ENCODE measurements at places on chromosomes 3 and 15. TPM values are rescaled to one million over a fixed set of nuclear protein-coding genes. Genes with fewer than 3 reads are reported as not detected.

DNA sequence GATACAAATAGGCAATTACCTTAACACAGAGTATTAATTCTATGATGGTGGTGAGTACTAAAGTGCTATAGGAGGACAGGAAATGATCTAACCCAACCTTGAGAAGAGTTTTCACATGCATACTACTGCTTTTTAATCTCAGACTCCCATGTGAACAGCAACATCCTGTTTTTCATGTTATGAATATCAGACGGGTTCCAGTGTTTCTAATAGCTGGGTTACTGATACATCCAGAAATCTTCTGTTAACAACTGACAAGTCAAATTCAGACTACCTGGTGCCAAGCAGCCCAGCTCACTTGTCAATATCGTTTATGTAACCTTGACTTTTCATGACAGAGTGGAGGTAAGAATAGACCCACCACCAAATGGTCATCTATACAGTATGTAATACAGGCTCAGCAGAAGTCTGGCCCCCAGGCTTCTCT lies 220.2 kb upstream of the COL8A1 start:
- no peak for DNase-seq

DNA sequence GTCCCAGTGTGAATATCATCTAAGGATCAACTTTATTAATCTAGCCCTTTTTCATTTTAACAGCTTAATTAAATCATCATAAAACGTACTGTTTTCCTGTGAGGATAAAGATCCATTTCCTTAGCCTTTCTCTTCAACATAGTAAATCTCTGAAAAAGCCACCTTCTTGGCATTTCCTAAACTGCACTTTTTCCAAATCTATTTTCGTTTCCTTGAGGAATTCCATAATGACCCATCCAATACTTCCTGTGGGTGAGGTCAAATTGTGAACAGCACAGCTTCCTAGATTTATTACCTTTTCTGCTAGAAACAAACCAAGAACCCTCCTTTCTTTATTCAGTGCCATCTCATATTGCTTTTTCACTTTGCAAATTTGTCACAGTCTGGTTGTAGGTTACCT lies 129.4 kb upstream of the CNTN4 start:
- DNase-seq, result no peak

- peak; percentile 69 for DNase-seq
Observed at GRCh38 chr3:142929109-142929508, 34.4 kb downstream of the PAQR9 start.

DNA sequence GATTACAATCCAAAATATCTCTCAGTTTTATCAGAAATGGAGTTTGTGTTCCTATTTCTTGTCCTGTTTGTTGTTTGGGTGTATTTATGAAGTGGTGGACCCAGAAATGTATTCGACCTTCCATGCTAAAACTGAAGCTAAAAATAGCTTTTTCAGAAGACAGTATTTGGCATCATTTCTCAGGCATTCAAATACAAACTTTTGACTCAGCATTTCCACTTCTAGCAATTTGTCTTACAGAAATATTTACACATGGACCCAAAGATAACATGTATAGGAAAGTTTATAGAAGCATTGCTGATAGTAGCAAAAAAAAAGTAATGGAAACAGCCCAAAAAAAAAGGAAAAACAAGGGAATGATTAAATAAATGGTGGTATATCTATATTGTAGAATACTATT lies 156.3 kb downstream of the HCN4 start:
- no peak for DNase-seq

DNA sequence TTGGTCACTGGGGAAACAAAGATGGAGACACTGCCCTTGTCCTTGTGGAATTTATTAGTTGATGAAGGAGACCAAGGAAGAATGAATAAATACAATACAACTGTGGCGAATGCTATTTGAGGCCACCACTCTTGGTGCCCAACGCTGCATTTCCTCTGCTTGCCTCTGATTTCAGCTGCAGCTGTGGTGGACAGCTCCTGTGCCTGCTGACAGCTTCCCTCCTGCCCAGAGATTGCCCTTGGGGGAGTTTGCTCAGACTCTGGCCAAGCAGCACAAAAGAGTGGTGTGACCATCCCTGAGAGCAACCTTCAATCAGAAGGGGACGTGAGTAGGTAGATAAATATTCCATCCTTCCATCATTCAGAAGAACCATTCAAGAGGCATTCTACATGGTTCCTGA lies 64.6 kb upstream of the FHIT start:
- peak; percentile 2 for DNase-seq

DNA sequence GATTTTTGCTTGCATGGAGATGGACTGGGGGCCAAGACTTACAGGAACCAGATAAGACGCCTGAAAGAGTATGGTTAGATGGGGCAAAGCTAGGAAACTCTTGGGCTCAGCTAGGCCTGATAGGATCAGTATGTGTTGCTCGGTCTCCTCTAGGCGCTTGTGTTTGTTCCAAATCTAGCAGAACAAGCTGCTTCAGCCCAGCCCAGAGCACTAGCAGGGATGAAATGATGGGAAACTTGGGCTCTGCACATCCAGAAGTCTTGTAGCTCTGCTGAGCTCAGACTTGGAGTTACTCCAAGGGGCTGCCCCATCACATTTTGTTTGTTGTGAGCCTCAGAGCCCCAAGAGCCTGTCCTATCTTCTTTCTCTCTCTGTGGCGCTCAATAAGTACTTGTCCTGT lies 34.7 kb downstream of the FOXL2 start:
- DNase-seq, result no peak

DNA sequence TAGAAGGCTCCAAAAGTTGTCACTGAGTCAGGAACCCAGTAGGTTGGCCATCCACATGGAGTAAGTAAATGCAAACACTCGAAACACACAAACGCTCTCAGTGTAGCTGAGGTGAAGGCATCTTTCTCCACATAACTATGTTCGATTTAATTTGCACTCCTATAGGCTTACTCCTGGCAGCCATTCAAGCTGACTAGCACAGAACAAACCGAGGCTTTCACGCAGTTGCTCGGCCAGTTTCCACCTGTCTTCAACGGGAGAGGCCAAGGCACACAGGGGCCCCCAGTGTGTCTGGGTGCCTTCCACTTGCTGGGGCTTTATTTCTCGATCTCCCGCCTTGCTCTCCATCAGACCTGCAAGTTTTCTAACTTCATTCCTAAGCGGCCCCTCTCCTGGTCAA lies 18.9 kb downstream of the RGMA start:
- no peak for DNase-seq

GRCh38 chr3:36840453-36840921 lies 76.1 kb upstream of the DCLK3 start:
- no peak for DNase-seq

DNA sequence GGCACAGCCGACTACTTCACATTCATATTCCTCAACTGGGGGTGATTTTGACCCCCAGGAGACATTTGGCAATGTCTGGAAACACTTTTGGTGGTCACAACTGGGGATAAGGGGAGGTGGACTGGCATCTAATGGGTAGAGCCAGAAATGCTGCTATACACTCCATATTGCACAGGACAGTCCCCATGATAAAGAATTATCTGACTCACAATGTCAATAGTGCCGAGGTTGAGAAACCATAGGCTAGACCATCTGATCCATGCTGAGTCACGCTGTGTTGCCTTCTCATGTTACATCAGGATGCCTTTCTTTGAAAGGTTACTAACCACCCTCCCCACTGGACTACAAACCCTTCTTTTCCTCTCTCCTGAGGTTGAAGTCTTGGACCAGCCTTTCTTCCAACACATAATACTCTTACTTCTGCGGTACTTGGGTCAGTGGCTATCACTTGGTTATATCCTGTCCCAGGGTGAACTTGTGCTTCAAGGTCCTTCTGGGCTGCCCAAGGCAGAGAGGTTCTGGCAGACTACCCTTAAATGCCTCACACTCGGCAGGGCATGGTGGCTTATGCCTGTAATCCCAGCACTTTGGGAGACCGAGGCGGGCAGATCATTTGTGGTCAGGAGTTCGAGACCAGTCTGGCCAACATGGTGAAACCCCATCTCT lies 68.8 kb downstream of the CTNNB1 start:
- DNase-seq, result no peak

DNA sequence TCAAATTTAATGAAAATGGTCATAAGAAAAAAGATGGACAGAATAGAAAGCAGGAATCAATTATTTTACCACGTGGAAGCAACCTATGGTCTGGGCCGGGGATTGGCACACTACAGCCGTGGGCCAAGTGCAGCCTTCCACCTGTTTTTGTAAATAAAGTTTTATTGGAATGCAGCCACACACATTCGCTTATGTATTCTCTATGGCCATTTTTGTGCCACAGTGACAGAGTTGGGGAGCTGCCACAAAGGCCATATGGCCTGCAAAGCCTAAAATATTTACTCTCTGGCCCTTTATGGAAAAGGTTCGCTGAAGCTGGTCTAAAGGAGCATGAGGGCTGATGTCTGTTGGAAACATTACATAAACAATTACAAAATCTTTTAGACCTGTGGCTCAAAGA lies 144.8 kb downstream of the TMCO5A start:
- no peak for DNase-seq

DNA sequence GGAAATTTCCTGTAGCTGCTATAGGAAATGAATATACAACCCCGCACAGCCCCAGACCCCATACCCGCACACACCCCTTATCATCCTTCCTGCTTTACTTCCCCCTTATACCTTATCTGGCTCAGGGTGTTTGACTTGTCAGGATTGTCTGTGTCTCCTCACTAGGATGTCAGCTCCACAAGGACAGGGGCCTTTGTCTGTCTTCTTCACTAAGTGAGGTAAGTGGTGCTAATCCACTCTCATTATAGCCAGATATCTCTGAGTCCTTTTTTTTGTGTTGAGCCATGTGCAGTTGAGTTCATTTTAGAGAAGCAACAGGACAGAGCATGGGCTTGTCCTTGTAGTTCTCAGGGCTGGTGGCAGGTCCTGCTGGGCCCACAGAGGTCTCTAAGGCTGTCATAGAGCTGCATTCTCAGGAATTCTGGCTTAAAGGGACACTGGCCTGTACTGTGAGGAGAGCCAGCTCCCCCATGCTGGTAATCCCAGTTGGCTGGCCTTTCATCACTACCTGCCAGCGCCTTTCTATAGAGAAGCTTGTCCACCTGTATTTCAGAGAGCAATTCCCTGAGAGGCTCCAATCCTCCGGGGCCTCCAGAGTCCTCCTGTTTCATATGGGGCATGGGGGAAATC lies 9.0 kb downstream of the KY start:
- no peak for DNase-seq

Gene P2RY14
- 0.70 TPM for total RNA-seq

Gene MAP2K5
- 19.0 TPM for total RNA-seq

Gene AMT
- 2.5 TPM for total RNA-seq

Gene RNF123
- 22.0 TPM for total RNA-seq

All from activated CD8-positive, alpha-beta T cell treated with anti-CD3 and anti-CD28 coated beads for 36 hours (primary cell).